Stimulated activated CD4-positive, alpha-beta T cell treated with anti-CD3 and anti-CD28 coated beads, TNF-alpha, amount 100 ng/mL, for 1 hour (primary cell): ENCODE measurements at places on chromosomes 2 and 18.

GRCh38 chr2:108370080-108370479 is 7.7 kb upstream of the SULT1C4 start:
- no peak for DNase-seq

DNA sequence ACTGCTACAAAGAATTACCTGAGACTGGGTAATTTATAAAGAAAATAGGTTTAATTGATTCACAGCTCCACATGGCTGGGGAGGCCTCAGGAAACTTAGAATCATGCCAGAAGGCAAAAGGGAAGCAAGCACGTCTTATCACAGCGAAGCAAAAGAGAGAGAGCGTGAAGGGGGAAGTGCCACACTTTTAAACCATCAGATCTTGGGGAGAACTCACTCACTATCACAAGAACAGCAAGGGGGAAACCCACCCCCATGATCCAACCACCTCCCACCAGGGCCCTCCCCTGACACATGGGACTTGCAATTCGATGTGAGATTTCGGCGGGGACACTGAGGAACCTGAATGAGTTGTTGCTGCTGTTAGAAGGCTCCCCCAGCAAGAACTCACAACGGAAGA is 220.2 kb upstream of the PIEZO2 start:
- DNase-seq: no peak

GRCh38 chr2:12759248-12759647 is 42.5 kb downstream of the TRIB2 start:
- no peak for DNase-seq

DNA sequence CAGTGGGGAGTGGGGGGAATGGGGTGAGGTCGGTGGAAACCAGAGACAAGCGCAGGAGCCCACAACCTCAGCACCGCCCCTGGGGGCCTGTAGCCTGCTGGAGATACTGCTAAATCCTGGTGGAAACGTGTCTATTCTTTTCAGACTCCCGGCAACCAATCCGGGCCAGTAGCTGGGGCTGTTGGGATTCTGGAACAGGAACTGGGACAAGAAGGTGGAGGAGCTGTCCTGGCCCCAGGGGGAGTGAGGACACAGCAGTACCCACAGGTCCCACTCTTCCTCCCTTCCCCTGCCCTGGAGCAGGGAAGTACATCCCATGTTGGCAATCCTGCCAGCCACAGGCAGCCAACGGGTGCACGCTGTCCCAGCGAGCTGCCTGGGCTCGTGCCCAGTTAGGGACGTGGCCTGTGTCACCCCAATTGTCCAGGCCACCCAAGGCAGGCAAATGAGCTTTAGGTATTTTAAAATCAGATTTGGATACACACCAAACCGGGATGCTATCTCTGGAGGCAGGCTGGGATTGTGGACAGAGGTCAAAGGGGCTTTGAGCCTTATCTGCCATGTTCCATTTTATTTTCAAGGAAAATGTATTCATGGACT is 51.8 kb downstream of the HS1BP3 start:
- no peak for DNase-seq

- DNase-seq: no peak
Measured at GRCh38 chr2:237196866-237197618, 111.4 kb downstream of the COPS8 start.

GRCh38 chr18:73677450-73677849 is 470.2 kb downstream of the FBXO15 start:
- no peak for DNase-seq

GRCh38 chr2:67048314-67048713 is 348.8 kb upstream of the ETAA1 start:
- no peak for DNase-seq

DNA sequence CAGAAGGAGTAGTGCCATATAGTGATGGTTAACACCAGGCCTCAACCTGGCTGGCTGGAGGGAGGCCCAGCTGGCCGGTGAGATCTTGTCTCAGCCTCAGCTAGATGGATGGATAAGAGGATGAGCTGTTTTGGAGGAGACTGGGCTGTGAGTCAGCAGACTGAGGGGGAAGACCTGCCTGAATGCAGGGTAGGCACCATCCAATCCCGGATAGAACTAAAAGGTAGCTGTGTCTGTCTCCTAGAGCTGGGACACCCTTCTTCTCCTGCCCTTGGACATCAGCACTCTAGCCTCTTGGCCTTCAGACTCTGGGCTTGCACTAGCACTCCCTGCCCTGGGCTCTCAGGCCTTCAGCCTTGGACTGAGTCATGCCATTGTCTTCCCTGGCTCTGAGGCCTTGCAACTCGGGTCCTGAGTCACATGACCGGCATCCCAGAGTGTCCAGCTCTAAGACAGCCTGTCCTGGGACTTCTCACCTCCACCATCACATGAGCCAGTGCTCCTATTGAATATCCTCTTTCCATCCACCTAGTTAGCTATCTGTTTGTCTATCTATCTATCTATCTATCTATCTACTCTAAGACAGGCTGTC is 131.3 kb downstream of the TPO start:
- DNase-seq: no peak

- no peak for DNase-seq
Measured at GRCh38 chr2:226874749-226875148, 38.9 kb downstream of the RHBDD1 start.

DNA sequence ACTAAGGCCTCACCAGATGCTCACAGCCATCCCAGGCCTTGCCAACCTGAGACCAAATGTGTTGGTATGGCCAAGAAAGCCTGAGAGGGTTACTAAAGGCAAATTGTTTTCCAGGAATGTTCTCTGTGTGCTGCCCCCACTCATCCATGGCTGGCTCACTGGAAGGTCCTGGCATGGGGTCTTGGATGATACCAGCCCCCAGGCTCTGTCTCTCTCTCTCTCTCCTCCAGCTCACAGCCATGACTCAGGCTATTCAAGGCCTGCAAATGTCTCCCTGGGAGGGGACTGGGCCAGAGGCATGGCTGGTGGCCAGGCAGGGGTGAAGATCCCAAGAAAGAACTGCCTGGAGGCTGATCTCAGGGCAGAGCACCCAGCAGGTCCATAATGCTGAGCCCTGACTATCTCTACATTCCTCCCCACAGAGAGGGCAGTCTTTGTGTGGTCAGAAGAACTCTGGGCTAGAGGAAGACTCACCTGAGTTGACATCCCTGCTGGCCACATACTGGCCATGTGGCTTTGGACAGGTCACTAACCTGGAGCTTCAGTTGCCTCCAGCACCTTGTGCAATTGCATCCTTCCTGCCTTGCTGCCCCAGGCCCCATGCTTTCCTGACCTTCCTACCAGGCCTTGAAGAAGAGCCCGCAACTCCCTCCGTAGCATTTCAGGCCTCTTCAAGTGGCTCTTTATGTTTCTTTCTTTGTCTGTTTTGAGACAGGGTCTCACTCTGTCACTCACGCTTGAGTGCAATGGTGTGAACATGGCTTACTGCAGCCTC is 150.4 kb downstream of the ZFP36L2 start:
- DNase-seq: no peak

GRCh38 chr2:47784352-47784851 is 1.5 kb downstream of the MSH6 start:
- no peak for DNase-seq

DNA sequence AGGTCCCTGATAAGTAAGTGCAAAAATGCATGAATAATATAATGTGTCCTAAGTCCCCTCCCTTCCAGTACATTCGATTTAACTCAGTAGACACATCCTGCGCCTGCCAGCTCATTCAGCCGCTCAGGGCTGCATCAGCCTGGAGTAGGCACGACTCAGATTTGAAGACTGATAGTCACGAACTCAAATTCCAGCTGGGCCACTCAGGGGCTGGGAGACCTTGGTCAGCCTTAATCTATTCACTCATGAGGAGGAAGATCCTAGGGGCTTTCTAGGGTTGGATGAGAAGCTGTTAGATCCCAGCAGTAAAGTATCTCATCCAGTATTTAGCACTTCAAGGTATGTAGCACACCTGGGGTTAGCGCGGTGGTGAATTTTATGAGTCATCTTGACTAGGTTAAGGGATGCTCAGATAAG is 98.9 kb upstream of the ODC1 start:
- DNase-seq: no peak

GRCh38 chr2:207729465-207729998 is 18.1 kb downstream of the CCNYL1 start:
- no peak for DNase-seq

- no peak for DNase-seq
Measured at GRCh38 chr2:70596739-70597138, 43.1 kb upstream of the TGFA start.

- no peak for DNase-seq
Measured at GRCh38 chr2:176565641-176566323, 296.5 kb downstream of the MTX2 start.

- DNase-seq: no peak
Measured at GRCh38 chr2:15238028-15238427, 323.1 kb downstream of the NBAS start.
